Astrocyte (in vitro differentiated cells and primary cell): ENCODE measurements at places on chromosomes 16 and 17.

GRCh38 chr16:55255733-55256282 lies 68.2 kb upstream of the IRX6 start:
- DNase-seq: no peak

GRCh38 chr17:28702026-28702751 lies 9.5 kb downstream of the PROCA1 start:
- DNase-seq: no peak

DNA sequence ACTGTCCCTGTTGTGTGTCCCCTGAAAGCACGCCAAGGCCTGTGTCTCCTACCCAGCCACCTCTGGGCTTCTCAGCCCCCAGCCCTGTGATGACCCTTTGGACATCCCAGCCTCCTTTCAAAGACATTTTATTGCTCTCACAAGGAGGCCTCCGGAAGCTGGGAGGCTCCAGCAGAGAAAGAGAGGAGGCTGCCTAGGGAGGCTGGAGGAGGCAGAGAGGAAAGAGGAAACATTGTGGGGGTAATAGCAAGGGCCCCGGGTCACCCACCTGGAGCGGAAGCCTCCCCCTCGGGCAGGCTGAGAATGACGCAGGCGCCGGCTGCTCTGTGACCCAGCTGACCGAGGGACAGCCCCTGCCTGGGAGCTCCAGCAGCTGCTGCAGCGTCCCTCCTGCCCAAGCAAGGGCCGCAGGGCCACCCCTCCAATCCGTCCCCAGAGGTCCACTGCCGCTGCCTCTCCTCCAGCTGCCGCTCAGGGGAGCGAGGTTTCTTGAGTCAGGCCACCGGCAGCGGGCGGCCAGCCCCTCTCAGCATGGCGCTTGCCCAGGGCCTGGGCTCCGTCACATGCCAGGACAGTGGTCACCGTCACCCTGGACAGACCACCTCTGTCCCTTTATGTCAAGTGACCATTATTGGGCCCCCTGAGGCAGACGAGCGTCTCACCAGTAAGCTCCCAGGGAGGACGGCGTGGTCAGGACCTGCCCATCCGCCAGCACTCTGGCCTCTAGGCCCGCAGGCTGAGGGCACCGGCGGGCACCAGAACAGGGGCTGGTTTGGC lies 29.3 kb downstream of the ACTG1 start:
- DNase-seq: no peak

GRCh38 chr17:32445074-32445415 lies 735 bp downstream of the PSMD11 start:
- peak; percentile 70 for DNase-seq

DNA sequence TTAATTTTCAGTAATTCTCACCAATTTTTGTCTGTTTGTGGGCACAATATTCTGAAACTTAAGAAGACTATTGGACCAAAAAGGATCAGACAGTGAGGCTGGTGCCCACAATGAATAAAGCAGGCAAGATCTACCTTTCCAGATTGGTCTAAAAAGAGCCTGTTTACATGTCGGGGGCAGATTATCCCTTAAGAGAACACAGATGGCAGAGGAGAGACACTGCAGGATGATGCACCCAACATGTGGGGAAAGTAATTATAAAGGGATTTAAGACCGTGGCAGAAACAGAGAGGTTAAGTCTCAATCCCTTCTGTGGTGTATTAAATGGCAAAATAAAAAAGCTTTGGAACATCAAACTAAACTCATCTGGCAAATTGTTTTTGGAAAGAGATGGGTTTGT lies 331.8 kb upstream of the CDH11 start:
- no peak for DNase-seq

- peak; percentile 65 for DNase-seq
Observed at GRCh38 chr16:14454391-14454790, 175.7 kb downstream of the PARN start.

GRCh38 chr17:77666462-77666861 lies 292.0 kb upstream of the TNRC6C start:
- no peak for DNase-seq

DNA sequence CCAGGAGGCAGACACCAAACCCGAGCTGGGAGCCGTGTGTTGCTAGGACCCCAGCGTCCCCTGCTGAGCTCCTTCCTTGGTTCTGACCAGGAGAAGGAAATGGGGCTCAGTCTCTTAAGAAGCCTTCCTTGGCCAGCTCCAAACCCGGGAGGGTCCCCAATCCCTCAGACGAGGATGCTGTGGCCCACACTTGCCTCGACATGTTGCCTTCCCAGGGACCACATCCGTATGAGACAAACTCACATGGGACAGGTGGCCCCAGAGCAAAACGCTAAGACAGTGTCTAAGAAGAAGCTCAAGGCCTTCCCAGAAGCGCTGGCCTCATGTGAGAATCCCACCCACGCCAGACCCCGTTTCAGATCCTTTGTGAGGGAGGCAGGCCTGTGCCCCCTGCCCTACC lies 19.8 kb downstream of the LGALS9 start:
- DNase-seq: no peak

GRCh38 chr16:23838485-23839142 lies 2.8 kb downstream of the PRKCB start:
- DNase-seq: no peak

DNA sequence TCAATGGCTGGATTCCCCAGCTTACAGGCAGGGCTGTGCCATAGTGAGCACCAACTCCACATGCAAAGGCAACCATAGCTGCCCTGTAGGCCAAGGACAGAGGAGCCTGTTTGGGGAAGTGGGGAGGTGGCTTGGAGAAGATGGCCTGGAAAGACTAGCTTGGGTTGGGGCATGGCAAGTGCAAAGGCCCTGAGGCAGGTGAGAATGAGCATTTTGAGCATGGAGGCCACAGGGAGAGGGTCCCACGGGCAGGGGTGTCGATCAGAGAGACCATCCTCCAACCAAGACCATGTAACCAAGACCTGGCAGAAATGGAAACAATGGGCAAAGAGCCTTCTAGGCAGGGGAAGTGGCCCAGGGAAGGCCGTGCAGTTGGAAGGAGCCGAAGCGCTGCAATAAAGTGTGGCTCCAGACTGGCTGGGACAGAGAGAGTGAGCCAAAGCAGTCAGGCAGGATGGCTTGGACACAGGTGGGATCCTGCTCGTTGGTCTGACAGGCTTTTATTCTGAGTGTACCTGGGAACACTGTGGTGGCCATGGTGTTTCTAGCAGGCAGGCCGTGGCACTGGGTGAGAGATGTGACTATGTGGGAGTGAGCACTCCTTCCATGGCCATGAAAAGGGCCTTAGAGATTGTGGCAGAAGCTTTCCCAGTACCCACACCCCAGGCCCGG lies 24.8 kb upstream of the MPRIP start:
- no peak for DNase-seq

GRCh38 chr16:19113577-19114358 lies at the start of gene ITPRIPL2:
Gene ITPRIPL2, plus strand, starts transcription at chr16:19113964. Its CDS starts 498 bp downstream, at chr16:19114462.
- peak; percentile 80 for DNase-seq

DNA sequence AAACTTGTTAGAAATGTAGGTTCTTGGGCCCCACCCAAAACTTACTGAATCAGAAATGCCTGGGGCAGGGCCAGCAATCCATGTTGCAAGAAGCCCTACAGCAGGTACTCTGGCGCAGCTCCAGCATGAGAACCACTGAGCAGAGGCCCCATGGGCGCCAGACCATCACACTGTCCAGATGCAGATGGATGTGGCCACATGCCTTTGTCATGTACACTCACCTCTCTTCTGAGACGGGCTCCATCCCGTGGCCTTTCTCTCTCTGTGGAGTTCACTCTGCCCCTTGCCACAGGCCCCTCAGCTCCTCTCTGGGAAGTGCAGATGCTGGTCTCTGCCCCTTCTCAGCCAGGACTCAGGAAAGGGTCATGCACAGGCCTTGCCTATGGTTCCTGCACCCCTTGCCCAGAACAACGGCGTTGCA lies 2.3 kb upstream of the CCNF start:
- no peak for DNase-seq

- DNase-seq: no peak
Observed at GRCh38 chr16:31031276-31031675, 2.1 kb upstream of the STX4 start.

DNA sequence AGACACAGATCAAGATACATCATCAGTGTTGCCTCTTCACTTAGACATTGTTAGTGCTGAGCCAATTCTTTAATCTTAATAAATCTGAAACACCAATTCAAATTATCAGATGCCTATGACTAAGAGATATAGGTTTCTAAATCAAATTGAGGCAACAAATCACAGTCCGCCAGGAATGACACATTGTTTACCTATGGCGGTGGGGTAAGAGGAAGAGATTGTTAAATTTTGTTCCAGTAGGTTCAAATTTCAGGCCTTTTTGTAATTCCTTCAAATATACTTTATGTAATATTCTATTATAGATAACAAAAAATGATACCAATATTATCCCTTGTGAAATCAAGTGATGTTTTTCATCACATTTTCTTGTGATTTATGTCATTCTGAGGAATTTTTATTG lies 145.9 kb downstream of the CDH8 start:
- no peak for DNase-seq

- no peak for DNase-seq
Observed at GRCh38 chr16:25027281-25027680, 12.1 kb upstream of the ARHGAP17 start.

- DNase-seq: no peak
Observed at GRCh38 chr17:66691644-66692420, 143.1 kb upstream of the CACNG5 start.

DNA sequence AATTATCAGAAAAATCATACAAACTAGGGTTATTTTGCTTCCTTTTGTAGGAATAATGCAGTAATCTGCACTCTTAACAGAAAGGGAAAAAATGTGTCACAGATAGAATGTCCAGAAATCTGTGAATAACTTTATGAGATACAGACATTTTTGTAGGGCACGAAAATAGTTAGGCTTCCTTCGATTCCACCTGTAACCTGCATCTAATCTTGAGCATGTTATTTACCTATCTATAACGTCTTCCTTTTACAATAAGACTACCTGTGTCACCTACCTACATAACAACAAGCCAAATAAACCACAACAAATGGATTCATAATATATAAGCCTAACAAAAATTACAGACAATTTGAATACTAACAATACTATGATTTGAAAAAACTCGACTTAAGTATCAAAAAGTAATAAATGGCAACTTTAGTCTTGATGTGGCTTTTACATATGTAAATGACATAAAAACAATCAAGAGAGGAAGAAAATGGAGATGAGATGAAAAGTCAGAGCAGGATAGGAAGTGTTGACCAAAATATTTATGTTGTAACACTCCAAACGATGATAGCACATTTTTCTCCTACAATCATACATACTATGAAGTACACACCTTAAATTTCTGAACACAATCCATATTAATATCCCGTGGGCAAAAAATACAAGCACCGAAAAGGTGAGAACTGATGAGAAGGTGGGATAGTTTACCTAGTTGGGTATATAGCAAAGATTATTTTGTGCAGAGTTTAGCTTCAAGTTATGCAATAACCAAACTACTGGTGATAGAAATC lies 2.5 kb downstream of the STAT5B start:
- no peak for DNase-seq

DNA sequence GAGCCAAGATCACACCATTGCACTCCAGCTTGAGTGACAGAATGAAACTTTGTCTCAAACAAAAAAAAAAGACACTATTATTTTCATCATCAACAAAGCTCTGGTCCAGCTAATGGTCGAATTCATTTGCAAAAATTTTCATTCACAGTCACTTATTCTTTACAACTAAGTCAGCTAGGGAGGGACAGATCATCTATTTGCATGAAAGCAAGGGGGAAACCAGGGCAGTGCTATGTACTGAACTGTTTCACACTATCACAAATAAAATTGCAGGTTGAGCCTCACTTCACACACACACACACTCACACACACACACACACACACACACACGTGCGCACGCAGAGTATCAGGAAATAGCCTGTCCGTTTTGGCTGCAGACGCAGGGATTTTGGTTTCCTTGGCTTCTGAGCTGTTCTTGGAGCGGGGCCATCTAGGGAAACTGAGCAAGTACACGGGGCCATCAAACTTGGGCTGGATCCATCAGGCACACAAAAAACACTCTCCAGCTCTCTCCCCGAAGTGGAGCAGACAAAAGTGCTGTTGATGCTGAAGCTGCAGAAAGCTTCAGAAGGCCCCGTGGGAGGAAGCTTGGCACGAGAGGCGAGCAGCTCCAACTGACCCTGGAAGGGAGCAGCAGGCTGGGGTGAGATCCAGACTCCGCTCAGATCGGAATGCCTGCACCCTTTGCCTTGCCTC lies 44.3 kb upstream of the HELZ start:
- peak; percentile 58 for DNase-seq

GRCh38 chr17:67672592-67673335 lies 45.0 kb upstream of the NOL11 start:
- DNase-seq: no peak

DNA sequence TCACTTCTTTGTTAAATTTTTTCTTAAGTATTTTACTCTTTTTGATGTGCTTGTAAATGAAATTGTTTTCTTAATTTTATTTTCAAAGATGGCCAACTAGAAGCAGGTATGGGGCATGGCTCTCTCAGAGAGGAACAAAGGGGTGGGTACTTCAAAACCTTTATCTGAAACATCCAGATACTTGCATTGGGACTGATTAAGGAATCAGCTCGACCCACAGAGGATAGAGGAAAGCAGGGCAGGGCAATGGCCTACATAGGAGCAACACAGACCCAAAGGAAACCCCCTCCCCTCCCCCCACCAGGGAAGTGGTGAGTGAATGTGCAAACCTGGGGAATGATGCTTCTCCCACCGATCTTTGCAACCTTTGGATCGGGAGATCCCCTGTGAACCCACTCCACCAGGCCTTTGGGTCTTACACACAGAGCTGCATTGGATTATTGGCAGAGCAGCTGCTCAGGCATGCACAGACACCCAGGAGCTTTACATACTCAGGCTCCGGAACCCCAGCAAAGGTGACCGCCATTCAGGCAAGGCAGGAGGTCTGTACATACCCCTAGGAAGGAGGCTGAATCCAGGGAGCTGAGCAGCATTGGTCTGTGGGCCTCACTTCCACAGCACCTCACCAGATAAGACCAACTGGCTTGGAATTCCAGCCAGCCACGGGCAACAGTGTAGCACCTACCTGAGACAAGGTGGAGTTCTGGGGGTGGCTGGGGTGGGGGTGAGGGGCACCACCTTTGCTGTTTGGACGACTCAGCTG lies 3.0 kb upstream of the CCR7 start:
- no peak for DNase-seq

GRCh38 chr17:80802626-80803450 lies 188.8 kb upstream of the CHMP6 start:
- no peak for DNase-seq
